ENCODE measurements at places on chromosomes 7 and 10. TPM values are rescaled to one million over a fixed set of nuclear protein-coding genes. Genes with fewer than 3 reads are reported as not detected.

The TWNK gene
- 6.1 TPM for total RNA-seq

The OIT3 gene
- 7.0 TPM for total RNA-seq

The FEZF1 gene
- total RNA-seq = not detected

The ITIH5 gene
- 0.11 TPM for total RNA-seq

The MSMB gene
- total RNA-seq = not detected

The ITIH2 gene
- total RNA-seq = not detected

The SUN3 gene
- not detected for total RNA-seq

The PUS7 gene
- total RNA-seq = 14.7 TPM

The GSDME gene
- 7.1 TPM for total RNA-seq

The FAM24A gene
- not detected for total RNA-seq

The GIMAP8 gene
- total RNA-seq = 0.24 TPM

The GJC3 gene
- not detected for total RNA-seq

The IDI1 gene
- total RNA-seq = 95.8 TPM

The ATP5F1C gene
- 498 TPM for total RNA-seq

The PNLIPRP1 gene
- not detected for total RNA-seq

The CRYGN gene
- 1.3 TPM for total RNA-seq

The CRPPA gene
- total RNA-seq = 4.6 TPM

The COL1A2 gene
- total RNA-seq = 116 TPM

The DKK1 gene
- total RNA-seq = 6.0 TPM

The NEUROD6 gene
- not detected for total RNA-seq

The NKX2-3 gene
- not detected for total RNA-seq

The ADGRA1 gene
- 0.28 TPM for total RNA-seq

The CUZD1 gene
- total RNA-seq = 0.30 TPM

The PDE6C gene
- not detected for total RNA-seq

The HACD1 gene
- total RNA-seq = 226 TPM

The CHST15 gene
- total RNA-seq = 1.9 TPM

The COMMD3 gene
- 54.3 TPM for total RNA-seq

The LIPJ gene
- total RNA-seq = not detected

The RBP4 gene
- not detected for total RNA-seq

The UBN2 gene
- total RNA-seq = 5.7 TPM

The AKR1C8 gene
- total RNA-seq = not detected

The STAG3 gene
- 1.6 TPM for total RNA-seq

The PARD3 gene
- 64.8 TPM for total RNA-seq

The VWC2 gene
- total RNA-seq = 1.6 TPM

The CDC14C gene
- not detected for total RNA-seq

The CCDC3 gene
- total RNA-seq = 4.3 TPM

The PDZD7 gene
- total RNA-seq = 1.3 TPM

The PLAC9 gene
- not detected for total RNA-seq

The ZNF727 gene
- not detected for total RNA-seq

The SCIN gene
- 0.66 TPM for total RNA-seq

The ZNF117 gene
- total RNA-seq = 6.0 TPM

The SLC13A1 gene
- not detected for total RNA-seq

The FAM24B gene
- not detected for total RNA-seq

The TMEM26 gene
- 2.5 TPM for total RNA-seq

The IL6 gene
- not detected for total RNA-seq

The SMKR1 gene
- not detected for total RNA-seq

The NFKB2 gene
- 21.5 TPM for total RNA-seq

The POLR2J3 gene
- 21.5 TPM for total RNA-seq

The PILRA gene
- 3.1 TPM for total RNA-seq

The SMC3 gene
- total RNA-seq = 40.7 TPM

The AGMO gene
- 0.11 TPM for total RNA-seq

The SFR1 gene
- total RNA-seq = 8.7 TPM

The EPHA1 gene
- total RNA-seq = not detected

The SEMA3A gene
- 35.9 TPM for total RNA-seq

The GPR146 gene
- total RNA-seq = 11.2 TPM

The FRMPD2 gene
- 3.0 TPM for total RNA-seq

The H2BK1 gene
- total RNA-seq = not detected
